Myocyte (in vitro differentiated cells): ENCODE measurements at places on chromosomes 6 and 20.

DNA sequence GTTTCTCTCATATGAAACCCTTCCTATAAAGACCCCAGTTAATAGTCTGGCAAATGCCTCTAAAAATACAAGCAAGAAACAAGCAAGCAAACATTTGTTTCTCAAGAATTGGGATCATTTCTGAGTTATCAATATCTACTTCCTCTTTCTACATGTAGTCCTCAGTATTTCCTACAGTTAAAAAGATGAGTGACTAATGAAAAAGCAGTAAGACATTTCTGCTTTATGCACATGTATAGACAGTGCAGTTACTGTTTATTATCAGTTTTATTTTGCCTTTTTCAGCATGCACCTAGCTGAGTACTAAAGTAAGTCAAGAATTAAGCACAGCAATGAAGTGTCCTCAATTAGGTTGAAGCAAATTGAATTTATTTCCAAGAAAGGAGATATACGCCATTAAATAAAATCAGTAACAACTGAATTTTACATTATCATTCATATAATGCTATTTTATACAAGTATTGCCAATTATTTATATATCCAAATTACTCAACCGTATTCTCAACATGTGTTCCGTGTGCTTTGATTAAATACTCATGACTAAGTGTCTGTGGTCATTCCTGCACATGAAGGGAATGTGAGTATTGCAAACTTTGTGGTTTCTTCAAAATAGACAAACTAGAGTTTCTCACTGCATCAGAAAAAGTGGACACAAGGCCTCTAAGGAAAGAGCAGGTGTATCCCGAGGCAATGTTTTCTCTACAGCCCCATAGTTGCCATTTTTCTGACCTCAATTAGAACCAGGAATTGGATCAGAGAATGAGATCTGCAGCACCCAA is 159.3 kb upstream of the MARCKS start:
- peak; percentile 80 for DNase-seq

DNA sequence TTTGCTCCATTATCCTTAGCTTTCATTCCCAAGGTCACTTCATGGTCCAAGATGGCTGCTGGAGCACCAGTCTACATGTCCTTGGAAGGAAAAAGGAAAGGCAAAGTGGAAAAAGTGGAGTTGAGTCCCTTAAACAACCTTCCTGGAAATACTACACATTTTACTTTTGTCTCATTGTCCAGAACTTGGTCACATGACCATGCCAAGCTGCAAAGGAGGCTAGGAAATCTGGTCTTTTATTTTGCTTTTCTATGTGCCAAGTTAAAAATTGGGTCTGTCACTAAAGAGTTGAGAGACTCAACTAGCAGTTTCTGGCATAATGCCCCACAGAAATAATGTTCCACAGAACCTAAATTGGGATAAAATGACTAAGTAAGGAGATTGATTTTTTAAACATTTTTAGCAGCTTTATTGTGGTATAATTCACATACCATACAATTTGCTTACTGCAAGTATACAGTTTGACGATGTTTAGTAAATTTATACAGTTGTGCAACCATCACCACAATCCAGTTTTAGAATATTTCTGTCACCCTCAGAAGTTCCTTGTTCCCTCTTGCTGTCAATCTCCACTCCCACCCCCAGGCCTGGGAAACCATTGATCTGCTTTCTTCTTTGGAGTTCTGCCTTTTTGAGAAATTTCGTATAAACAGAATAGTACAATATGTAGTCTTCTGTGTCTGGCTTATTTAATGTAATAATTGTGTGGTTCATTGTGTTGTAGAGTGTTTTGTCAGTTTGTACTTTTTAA is 5.6 kb upstream of the CHD6 start:
- no peak for DNase-seq

- no peak for DNase-seq
These were observed 38.6 kb downstream of the COL9A1 start for GRCh38 chr6:70264306-70264705.

DNA sequence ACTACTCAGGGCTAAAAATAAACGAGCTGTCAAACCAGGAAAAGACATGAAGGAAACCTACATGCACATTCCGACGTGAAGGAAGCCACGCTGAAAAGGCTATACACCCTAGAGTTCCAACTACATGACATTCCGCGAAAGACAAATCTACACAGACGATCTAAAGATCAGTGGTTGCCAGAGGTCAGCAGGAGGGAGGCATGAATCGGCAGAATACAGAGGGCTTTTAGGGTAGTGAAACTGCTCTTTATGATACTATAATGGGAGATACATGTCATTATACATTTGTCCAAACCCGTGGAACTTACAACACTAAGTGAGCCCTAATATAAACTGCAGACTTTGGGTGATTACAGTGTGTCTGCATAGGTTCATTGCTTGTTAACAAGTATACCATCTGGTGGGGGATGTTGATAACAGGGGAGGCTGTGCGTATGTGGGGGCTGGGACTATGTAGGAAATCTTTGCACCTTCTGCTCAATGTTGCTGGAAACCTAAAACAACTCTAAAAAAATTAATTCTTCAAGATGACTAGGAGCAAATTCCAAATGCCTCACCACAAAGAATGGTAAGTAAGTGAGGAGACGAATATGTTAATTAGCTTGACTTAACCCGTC is 132.2 kb upstream of the CDH4 start:
- no peak for DNase-seq

DNA sequence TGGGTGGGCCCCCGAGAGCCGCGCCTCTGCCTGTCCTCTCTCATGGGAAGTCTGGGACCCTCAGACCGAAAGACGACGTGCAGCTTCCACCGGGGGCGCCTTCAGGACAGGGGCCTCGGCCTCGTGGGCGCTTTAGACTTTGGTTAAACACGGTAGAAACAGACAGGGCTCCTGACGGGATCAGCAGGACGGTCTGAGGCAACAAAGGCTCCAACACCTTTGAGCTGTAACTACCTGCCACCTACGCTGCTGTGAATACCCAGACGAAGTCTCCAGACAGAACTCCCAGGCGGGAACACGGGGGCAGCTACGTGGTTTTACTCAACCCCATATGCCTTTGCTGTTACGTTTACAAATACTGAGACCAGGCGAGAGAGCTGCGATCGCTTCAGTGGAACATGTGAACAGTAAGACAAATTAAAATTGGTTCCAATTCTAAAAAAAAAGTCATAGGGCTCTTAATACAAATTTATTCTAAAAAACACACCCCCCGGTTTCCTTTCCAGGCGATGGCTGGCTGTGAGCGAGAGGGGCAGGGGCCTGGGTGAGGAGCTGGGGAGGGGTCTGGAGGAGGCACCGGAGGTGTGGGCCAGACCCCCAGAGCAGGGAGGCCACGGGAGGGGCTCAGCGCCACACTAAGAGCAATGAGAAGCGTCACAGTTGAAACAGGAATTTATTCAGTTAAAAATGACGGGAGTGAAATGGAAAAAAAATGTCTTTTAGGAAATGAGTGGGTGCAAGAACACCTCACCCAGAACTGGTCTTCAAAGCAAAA is 453.2 kb downstream of the QKI start:
- DNase-seq = no peak
